ENCODE measurements at places on chromosomes 16 and 17. TPM values are rescaled to one million over a fixed set of nuclear protein-coding genes. Genes with fewer than 3 reads are reported as not detected.

Gene KDM8
- 2.5 TPM for total RNA-seq

Gene ALDOC
- total RNA-seq: 72.4 TPM

Gene HCRT
- total RNA-seq: not detected

Gene OSBPL7
- 7.6 TPM for total RNA-seq

Gene TRPV3
- 1.0 TPM for total RNA-seq

Gene LPO
- total RNA-seq: not detected

Gene SMURF2
- total RNA-seq: 107 TPM

Gene OR1F1
- total RNA-seq: not detected

Gene CDYL2
- total RNA-seq: 1.2 TPM

Gene SHISA6
- total RNA-seq: not detected

Gene CDC6
- 9.0 TPM for total RNA-seq

Gene FN3KRP
- 27.8 TPM for total RNA-seq

Gene BLTP2
- total RNA-seq: 154 TPM

Gene OR2C1
- total RNA-seq: not detected

Gene METRN
- total RNA-seq: 136 TPM

Gene CES5A
- not detected for total RNA-seq

Gene MILR1
- 6.5 TPM for total RNA-seq

Gene SLC38A8
- total RNA-seq: not detected
